Esophagus mucosa (tissue), 1 donor: ENCODE measurements at places on chromosomes 13 and 19. TPM values are rescaled to one million over a fixed set of nuclear protein-coding genes. Genes with fewer than 3 reads are reported as not detected.

DNA sequence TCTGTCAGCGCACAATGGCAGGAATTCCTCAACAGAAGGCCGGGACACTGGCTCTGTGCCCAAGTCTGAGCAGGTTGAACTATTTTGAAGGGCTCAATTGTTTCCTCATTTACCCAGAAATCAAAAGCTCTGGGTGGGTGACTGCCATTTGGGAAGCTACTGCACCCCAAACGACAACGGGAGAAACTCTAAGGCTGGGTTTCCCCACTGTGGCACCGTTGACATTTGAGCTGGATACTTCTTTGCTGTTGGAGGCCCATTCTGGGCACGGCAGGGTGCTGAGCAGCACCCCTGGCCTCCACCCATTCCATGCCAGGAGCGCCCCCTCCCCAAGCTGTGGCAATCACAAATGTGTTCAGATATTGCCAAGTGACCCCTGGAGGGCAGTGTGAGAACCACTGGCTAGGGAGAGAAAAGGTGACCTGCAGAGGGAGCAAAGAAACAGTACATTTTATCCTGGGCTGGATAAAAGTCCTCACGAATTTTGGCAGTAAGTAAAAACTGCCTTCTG is 62.5 kb downstream of the RFX2 start:
- ATAC-seq: peak; percentile 44

- peak; percentile 38 for ATAC-seq
These were observed 13.4 kb downstream of the RASL11A start for GRCh38 chr13:27283906-27284493.

DNA sequence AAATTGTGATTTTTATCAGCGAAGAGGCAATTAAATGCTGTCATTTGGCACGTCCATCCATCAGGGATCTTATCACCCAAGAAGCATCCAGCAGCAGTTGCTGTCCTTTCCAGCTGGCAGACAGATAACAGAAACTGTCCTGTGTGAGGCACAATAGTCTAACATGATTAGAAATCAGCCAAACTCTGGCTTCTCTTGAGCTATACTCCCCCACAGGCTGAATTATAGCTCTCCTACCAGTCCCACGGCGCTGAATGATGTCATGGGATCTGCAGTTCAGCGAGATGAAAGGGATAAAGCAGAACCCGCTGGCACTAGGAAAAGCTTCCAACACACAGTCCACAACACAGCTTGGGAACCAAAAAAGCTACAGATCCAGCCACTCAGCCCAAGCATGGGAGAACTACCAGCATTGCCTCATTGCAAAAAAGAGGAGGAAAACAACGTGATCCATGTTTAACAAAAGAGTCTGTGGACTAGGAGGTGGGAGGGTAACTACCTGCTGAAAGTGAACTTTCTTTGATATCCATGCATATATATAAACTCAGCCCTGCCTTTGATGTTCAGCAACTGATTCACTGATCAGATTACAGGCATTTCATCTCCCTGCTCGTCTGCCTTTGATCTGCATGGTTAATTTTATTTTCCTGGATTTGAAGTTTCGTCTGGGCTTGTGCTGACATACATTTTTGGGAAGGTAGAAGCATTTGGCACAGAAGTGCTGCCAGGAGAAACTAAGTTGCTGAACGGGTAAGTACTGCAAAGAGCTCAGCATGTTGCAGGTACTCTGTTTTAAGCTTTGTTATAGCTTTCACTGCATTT is at the start of gene TNFRSF19:
Gene TNFRSF19, plus strand, starts transcription at position 314 of the 822 bp plus-strand sequence. CDS start 19,772 bp downstream, outside the sequence.
- ATAC-seq: peak; percentile 79

Gene ZNF221
- 0.88 TPM for total RNA-seq

Gene CPB2
- not detected for total RNA-seq

Gene KLK11
- total RNA-seq: 209 TPM

Gene EHD2
- total RNA-seq: 37.0 TPM
